ENCODE measurements at places on chromosomes 5 and 9. TPM values are rescaled to one million over a fixed set of nuclear protein-coding genes. Genes with fewer than 3 reads are reported as not detected.
A peak's percentile ranks its signal among the peaks of the same experiment; 100 is the strongest.

The BNC2 gene
- polyA plus RNA-seq, result not detected

- no peak overlapping the region for H3K27ac ChIP-seq
- peaks cover 28% of the 10 kb centered on the region for H3K27me3 ChIP-seq
- no peak for DNase-seq
These were observed 138.5 kb upstream of the S1PR3 start for GRCh38 chr9:88852794-88853193.

The CDX1 gene
- not detected for polyA plus RNA-seq

DNA sequence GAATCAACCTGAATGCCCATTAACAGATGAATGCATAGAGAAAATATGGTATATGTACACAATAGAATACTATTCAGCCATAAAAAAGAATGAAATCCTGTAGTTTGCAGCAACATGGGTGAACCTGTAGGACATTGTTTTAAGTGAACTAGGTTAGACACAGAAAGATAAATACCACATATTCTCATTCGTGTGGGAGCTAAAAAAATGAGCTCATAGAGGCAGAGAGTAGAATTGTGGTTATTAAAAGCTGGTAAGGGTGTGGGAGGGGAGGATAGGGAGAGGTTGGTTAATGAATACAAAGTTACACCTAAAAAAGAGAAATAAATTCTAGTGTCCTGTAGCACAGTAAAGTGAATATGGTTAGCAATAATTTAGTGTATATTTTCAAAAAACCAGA lies 23.5 kb downstream of the PTTG1 start:
- H3K27ac ChIP-seq, result no peak overlapping the region
- no peaks in the 10 kb centered on the region for H3K4me1 ChIP-seq
- DNase-seq, result no peak

GRCh38 chr5:140131967-140132409 lies 6.3 kb downstream of the IGIP start:
- H3K4me3 ChIP-seq, result peak overlapping the region; percentile 54
- no peak for DNase-seq
- H3K4me1 ChIP-seq, result peaks cover 62% of the 10 kb centered on the region
- no peaks in the 10 kb centered on the region for H3K27me3 ChIP-seq
- H3K27ac ChIP-seq, result no peak overlapping the region
- no peaks in the 10 kb centered on the region for H3K36me3 ChIP-seq

- H3K27me3 ChIP-seq, result no peaks in the 10 kb centered on the region
- peaks cover 71% of the 10 kb centered on the region for H3K36me3 ChIP-seq
- H3K4me3 ChIP-seq, result no peak overlapping the region
- no peak overlapping the region for H3K27ac ChIP-seq
- DNase-seq, result no peak
These were observed 29.7 kb downstream of the TEX10 start for GRCh38 chr9:100322954-100323536.

- H3K36me3 ChIP-seq, result no peaks in the 10 kb centered on the region
- H3K27ac ChIP-seq, result no peak overlapping the region
- H3K27me3 ChIP-seq, result no peaks in the 10 kb centered on the region
- no peak overlapping the region for H3K4me3 ChIP-seq
These were observed 299.2 kb upstream of the ZNF608 start for GRCh38 chr5:125045646-125046045.

GRCh38 chr9:130629443-130630070 lies 34.8 kb upstream of the PRDM12 start:
- no peaks in the 10 kb centered on the region for H3K4me1 ChIP-seq
- H3K36me3 ChIP-seq, result peaks cover 88% of the 10 kb centered on the region
- no peaks in the 10 kb centered on the region for H3K27me3 ChIP-seq
- H3K4me3 ChIP-seq, result no peak overlapping the region
- no peak overlapping the region for H3K27ac ChIP-seq

The KCNN2 gene
- not detected for polyA plus RNA-seq

DNA sequence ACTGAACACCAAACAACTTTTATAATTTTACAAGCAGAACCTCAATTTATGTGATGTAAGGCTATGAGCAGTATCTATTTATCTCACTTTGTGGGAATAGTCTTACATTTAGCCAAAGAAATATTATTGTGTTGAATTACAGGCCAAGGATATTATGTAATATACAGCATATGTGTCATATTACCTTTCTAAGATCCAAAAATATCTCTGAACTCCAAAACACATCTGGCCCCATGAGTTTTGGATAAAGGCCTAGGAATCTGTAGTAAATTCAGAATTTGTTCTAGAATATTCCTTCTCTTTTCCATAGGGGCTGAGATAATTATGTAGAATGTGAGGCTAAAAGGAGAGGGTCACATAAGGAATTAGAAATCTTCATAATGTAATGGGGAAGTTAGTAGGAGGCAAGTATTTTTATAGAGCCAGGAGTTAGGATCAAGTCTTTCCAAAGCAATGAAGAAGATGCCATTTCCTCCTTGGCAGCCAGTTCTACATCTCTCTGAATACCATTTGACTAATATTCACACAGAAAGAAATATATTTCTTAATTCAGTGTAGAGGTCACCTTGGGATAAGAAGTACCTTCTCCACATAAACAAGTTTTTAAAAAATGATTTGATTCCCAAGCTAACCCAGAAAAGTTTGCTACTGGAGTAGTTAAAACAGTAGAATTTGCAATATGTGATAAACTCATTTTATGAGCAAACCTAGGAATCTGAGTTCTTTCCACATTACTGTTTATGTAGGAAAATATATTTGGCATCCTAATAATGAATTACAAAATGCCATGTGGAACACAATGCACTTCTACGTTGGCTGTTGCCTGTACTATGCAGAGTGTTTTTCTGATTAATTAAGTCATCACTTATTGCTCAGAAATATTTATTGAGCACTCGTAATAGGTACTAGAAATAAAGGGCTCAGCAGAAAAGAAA lies 20.3 kb upstream of the GRAMD2B start:
- H3K36me3 ChIP-seq, result no peaks in the 10 kb centered on the region
- H3K27me3 ChIP-seq, result no peaks in the 10 kb centered on the region
- DNase-seq, result no peak
- no peak overlapping the region for H3K27ac ChIP-seq
- H3K4me3 ChIP-seq, result no peak overlapping the region
- no peaks in the 10 kb centered on the region for H3K4me1 ChIP-seq

DNA sequence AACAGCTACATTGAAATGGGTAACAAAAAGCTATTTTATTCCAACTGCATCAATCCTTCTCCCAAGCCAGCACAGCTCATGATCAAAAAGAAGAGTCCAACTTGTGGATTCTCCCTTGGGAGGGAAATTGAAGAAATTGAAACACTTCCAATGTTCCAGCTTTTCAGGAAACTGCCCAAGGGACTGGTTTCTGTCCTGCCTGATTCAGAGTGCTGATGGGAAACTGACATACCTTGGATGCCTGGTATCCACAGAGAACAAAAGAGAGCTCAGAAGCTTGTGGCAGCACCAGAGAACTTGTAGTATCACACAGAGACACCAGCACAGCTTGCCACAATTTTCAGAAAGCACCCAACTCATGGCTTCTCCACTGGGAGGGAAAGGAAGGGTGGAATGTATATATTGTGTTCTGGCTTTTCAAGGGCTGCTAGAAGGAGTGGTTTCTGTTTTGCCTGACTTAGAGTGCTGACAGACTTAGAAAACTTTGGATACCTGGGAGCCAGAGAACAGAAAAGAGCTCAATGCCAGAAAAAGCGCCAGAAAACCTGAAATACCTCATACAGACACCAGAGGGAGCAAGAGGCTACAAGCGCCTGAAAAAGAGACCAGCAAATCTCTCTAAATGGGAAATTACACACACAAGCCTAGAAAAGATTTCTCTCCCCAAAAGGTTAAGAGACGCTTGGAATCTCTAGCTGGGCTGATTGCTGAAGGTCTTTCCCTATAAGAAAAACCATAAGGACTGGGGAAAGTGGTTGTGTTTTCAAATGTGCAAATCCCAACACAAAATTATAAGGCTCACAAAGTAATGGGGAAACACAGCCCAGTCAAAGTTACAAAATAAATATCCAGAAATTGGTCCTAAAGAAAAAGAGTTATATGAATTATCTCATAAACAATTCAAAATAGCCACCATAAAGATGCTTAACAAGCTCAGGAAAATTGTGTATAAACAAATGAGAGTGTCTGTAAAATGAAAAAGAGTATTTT lies 178.8 kb downstream of the SPOCK1 start:
- no peaks in the 10 kb centered on the region for H3K36me3 ChIP-seq
- H3K27ac ChIP-seq, result no peak overlapping the region
- H3K4me3 ChIP-seq, result no peak overlapping the region
- DNase-seq, result peak; percentile 3
- H3K27me3 ChIP-seq, result peaks cover 17% of the 10 kb centered on the region
- H3K4me1 ChIP-seq, result no peaks in the 10 kb centered on the region

The FOXD4 gene
- polyA plus RNA-seq, result not detected

DNA sequence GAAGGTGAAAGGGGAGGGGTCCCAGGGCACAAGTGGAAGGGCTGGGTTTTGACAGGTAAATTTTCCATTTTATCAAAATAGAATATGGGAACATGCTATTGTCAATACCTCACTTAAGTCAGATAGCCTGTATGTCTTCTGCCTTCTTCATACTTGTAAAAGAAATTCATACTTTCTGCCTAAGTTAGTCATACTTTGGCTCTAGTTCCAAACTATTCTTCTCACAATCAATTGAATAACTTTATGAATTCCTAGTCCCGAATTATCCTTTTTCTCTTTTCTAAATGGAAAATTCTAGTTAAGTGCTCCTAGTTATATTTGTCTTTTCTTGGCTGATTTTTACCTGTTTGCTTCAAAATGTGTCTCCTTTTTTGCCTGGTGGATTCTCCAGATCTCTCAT lies 271.4 kb downstream of the CSNK1G3 start:
- H3K36me3 ChIP-seq, result no peaks in the 10 kb centered on the region
- no peaks in the 10 kb centered on the region for H3K4me1 ChIP-seq
- no peak overlapping the region for H3K4me3 ChIP-seq
- DNase-seq, result no peak
- H3K27ac ChIP-seq, result no peak overlapping the region

The SPATA9 gene
- 0.46 TPM for polyA plus RNA-seq

GRCh38 chr9:122134822-122135528 lies 24.6 kb downstream of the NDUFA8 start:
- no peaks in the 10 kb centered on the region for H3K4me1 ChIP-seq
- no peak overlapping the region for H3K27ac ChIP-seq
- H3K36me3 ChIP-seq, result no peaks in the 10 kb centered on the region
- H3K4me3 ChIP-seq, result no peak overlapping the region

GRCh38 chr5:1035421-1036405 lies 27.1 kb downstream of the NKD2 start:
- no peak overlapping the region for H3K27ac ChIP-seq
- no peak for DNase-seq
- no peaks in the 10 kb centered on the region for H3K4me1 ChIP-seq
- peaks cover 3% of the 10 kb centered on the region for H3K27me3 ChIP-seq

DNA sequence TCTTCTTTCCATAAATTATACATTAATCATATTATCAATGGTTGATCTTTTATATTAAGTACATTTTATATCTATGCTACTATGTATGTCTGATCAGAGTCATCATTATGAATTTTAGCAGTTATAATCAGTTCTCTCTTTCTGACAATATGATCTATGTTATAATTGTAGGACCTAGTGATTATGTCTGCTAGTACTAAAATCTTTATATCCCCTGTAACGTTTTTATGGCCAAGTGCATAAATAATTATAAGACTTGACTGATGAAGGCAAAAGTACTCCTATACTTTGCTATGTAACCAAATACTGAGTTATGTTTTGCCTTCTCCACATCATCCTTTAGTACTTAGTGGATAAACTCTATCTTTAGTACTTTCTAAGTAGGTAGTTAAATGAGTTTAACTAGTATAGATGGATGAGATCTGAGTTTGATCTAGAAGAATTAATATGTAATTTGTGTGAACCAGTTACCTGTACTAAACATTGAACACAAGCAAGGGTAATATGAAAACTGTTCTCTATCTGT lies 75.4 kb downstream of the SLF1 start:
- H3K27ac ChIP-seq, result no peak overlapping the region
- H3K36me3 ChIP-seq, result no peaks in the 10 kb centered on the region
- H3K4me3 ChIP-seq, result no peak overlapping the region
- DNase-seq, result no peak
- H3K27me3 ChIP-seq, result no peaks in the 10 kb centered on the region

- no peak overlapping the region for H3K4me3 ChIP-seq
- H3K36me3 ChIP-seq, result peaks cover 95% of the 10 kb centered on the region
- H3K27me3 ChIP-seq, result no peaks in the 10 kb centered on the region
- no peak for DNase-seq
These were observed 27.1 kb upstream of the TNIP1 start for GRCh38 chr5:151107738-151108520.

- peak overlapping the region; percentile 98 for H3K4me3 ChIP-seq
- H3K36me3 ChIP-seq, result peaks cover 9% of the 10 kb centered on the region
- H3K27me3 ChIP-seq, result no peaks in the 10 kb centered on the region
- peak; percentile 66 for DNase-seq
- H3K27ac ChIP-seq, result peak overlapping the region; percentile 97
These were observed 10.0 kb downstream of the TCF7 start for GRCh38 chr5:134124289-134125038.

The OTP gene
- polyA plus RNA-seq, result not detected

DNA sequence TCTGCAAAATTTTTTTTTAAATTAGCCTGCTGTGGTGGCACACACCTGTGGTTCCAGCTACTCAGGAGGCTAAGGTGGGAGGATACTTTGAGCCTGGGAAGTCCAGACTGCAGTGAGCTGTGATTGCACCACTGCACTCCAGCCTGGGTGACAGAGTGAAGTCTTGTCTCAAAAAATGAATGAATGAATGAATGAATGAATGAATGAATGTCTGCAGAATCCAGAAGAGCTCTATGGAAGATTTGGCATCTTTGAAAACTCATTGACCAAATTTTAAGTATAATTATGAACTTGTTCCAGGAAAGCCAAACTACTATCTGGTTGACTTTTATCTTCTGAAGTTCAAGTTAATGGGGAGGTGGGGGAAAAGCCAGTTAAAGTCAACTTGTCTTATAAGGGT lies 94.2 kb upstream of the ERBIN start:
- no peak overlapping the region for H3K27ac ChIP-seq
- no peaks in the 10 kb centered on the region for H3K27me3 ChIP-seq
- H3K4me3 ChIP-seq, result no peak overlapping the region
- H3K36me3 ChIP-seq, result no peaks in the 10 kb centered on the region
- no peak for DNase-seq

DNA sequence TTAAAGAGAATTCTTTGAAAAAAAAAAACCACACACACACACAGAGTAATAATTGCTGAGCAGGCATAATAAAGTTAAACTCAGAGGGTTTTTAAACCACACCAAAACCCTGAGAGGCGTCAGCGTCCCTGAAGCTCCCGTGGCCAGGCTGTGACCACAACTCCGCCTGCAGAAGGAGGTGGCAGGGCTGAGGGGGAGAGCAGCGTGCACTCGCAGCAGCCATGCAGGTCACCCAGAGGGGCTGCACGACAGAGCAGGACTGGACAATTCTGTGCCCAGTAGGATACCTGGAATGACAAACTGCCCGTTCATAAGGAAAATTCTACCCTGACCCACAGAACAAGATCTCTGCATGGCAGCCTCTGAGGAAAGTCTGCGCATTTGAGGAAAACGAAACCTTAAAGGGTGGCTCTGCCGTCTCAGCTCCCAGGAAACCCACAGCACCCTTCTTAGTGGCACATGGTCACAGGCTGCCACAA lies 44.0 kb downstream of the ROR2 start:
- no peak for DNase-seq
- H3K4me1 ChIP-seq, result peaks cover 7% of the 10 kb centered on the region
- H3K4me3 ChIP-seq, result no peak overlapping the region
- no peaks in the 10 kb centered on the region for H3K36me3 ChIP-seq
- H3K27me3 ChIP-seq, result no peaks in the 10 kb centered on the region

The C5orf15 gene
- 14.0 TPM for polyA plus RNA-seq

GRCh38 chr5:107486489-107486888 lies 184.2 kb downstream of the EFNA5 start:
- no peak overlapping the region for H3K4me3 ChIP-seq
- no peak for DNase-seq
